ENCODE measurements at places on chromosomes 16 and 17.
A peak's percentile ranks its signal among the peaks of the same experiment; 100 is the strongest.

DNA sequence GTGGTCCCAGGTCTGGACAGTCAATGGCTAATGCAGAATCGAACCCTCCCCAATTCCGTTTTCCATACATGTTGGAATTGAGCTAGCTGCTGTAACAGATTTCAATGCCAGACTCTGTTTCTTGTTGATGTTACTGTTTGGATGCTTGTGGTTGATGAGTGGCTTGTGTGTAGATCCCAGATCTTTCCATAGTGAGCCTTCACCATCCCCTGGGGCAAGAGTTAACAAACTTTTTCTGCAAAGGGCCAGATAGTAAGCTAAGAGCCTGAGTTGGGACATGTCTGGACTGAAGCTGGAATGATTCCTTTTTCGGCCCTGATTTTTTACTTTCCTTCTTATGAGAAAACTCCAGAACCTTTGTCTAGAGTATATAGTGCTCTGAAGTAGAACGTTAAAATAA is 296.3 kb downstream of the CPPED1 start:
- no peak for DNase-seq

GRCh38 chr16:79437764-79438751 is 162.5 kb downstream of the MAF start:
- no peak for DNase-seq

GRCh38 chr16:79593074-79593531 is 7.4 kb downstream of the MAF start:
- peak; percentile 17 for DNase-seq

GRCh38 chr16:71453036-71453435 is 9.0 kb downstream of the ZNF23 start:
- no peak for DNase-seq

DNA sequence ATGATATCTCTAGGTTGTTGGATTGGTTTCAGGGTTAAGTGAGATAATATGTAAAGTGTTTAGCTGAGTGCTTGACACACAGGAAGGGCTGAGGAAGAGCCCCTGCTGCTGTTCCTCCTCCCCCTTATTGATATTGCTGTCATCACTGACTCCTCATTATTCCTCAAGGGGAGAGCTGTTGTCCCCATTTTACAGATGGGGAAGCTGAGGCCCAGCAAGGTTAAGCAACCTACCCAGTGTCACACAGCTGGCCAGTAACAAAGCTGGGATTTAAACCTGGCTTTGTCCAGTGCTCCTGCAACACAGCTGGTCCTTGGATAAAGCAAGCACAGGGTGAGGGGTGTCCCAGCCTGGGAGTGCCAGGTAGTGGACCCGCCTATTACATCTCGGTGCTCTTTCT is 9.8 kb downstream of the WSCD1 start:
- no peak for DNase-seq

DNA sequence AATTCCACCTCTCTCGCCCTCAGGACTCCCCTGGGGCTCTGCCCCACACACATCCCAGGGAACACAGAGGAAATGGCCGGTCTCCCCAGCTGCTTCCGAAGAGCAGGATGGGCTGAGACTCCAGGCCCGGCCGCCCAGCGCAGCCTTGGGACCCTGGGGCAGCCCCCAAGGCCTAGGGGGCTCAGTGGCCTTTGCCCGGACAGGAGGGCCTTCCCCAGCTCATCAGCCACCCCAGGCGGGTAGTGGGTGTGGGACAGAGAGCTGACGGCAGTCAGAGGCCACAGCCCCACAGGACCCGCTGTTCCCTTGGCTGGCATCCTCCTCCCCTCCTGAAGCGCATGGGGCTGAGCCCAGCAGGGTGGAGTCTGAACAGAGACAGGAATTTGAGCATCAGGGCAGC is 6.2 kb upstream of the CBFA2T3 start:
- DNase-seq: no peak

- DNase-seq: no peak
Measured at GRCh38 chr17:34356194-34356593, at the start of gene CCL13. TSS of gene CCL13 (plus strand) at chr17:34356480. CDS start at chr17:34356527, 47 bp downstream.

DNA sequence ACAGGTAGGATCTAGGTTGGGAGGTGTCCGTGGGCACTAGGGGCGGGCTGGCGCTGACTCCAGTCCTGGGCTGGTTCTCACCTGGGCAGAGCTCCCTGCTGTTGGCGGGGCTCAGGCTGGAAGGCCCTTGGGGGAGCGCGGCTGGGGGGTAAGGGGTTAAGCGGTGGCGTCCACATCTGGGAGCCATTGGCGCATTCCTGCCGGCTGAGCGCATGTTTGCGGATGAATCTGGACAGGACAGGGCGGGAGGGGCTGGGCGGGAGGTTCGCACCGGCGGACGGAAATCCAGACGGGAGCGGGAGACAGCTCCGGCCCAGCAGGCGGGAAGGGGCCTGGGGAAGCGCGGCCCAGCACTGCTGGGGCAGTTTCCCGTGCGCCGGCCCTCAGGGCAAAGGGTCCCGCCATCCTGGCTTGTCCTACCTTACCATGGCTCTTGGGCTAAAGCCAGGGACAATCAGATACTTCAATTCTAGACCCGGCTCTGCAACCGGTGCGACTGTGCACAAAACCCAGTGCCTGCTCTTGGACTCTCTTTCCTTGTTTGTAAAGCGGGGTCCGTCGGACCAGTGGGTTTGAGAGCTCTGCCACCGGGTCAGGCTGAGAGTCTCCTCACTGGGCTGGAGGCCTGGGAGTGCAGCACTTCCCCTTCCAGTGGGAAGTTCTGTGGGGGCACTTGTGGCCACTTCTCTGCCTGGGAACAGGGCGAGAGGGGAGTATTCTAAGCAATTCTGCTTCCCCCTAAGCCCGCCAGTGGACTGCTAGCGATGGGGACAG is 7.8 kb downstream of the RARA start:
- peak; percentile 88 for DNase-seq

GRCh38 chr17:6509031-6509771 is 47.2 kb downstream of the PITPNM3 start:
- no peak for DNase-seq

DNA sequence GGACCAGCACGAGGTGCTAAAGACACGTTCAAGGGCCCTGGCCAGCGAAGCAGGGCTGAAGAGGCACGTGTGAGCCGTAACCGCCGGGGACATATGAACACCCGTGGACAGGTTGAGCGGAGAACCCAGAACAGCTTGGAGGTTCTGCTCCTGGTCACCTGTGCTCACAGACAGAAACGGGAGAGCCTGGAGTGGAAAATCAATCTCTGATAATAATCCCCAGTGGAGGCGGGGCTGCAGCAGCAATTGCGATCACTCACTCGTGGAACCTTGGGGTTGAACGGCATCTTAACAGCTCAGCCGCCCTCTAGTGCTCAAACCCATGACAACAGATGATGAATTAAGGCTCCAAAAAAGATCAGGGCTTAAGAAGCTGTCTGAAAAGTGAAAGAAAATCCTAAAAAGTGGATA is 25.6 kb downstream of the WIPI1 start:
- no peak for DNase-seq

DNA sequence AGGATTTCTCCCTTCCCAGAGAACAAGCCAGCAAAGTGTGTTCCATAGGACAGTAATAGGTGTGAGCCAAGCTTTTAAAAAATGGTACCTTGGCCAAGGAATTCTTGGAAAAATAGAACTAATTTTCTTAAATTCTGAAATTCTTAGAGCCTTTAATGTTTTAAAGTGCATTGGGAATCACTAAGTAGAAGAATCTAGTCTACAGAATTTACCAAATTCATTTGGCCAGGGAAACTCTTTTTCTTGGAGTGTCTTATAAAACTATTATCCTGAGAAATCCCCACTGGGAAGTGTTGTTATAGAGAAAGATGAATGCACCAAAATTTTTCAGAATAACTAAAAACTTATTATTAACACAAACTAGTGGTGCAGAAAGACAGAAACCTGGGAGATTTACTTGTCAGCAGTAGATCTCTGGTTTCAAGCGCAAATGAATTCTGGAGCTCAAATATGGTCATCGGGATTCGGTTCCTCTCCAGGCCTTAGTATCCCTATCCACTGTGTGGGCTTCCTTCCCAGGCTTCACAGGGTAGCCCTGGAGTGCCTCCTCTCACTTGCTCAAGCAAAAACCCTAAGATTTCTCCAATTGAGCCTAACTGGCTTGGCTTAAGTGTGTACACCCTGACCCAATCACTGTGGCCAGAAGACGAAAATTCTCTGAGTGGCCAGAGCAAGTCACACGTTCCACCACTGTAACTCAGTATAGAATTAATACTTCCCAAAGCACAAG is 217.8 kb downstream of the CHD9NB start:
- DNase-seq: no peak

GRCh38 chr17:78923660-78924453 is 1.3 kb downstream of the TIMP2 start:
- no peak for DNase-seq

DNA sequence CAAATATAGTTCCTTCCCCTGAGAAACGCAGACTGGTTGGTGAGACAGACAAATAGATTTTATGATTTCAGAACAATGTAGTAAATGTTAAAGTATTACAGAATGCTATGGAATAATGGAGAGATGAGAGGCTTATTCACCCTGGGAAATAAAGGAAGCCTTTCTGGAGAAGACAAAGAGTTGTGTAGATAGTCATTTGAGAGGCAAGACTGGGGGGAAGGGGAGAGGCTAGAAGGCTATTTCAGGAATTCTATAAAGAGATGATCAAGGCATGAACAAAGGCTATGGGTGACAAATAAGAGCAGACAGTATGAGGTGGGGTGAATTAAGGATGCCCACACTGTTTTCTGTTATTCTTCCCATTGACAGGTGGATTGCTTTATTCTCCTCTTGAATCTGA is 211.4 kb downstream of the GRIN2A start:
- no peak for DNase-seq

GRCh38 chr16:86343027-86343795 is 167.1 kb upstream of the FOXF1 start:
- no peak for DNase-seq

DNA sequence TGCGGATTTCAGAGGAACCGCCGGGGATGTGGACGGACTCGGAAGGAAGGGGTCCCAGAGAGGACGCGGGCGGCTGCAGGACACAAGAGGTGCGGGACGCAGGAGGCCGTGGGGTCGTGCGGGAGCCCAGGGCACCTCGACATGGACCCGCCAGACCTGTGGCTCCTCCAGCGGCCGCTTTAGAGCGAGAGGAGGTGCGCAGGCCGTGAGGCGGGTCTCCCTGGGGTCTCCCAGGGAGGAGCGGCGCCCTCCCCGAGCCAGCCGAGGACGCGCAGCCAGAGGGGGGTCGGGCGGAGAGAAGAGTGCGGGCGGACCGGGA is 6.8 kb upstream of the FLYWCH1 start:
- DNase-seq: no peak

- DNase-seq: peak; percentile 46
Measured at GRCh38 chr17:7748076-7748775, 30.7 kb downstream of the DNAH2 start.

DNA sequence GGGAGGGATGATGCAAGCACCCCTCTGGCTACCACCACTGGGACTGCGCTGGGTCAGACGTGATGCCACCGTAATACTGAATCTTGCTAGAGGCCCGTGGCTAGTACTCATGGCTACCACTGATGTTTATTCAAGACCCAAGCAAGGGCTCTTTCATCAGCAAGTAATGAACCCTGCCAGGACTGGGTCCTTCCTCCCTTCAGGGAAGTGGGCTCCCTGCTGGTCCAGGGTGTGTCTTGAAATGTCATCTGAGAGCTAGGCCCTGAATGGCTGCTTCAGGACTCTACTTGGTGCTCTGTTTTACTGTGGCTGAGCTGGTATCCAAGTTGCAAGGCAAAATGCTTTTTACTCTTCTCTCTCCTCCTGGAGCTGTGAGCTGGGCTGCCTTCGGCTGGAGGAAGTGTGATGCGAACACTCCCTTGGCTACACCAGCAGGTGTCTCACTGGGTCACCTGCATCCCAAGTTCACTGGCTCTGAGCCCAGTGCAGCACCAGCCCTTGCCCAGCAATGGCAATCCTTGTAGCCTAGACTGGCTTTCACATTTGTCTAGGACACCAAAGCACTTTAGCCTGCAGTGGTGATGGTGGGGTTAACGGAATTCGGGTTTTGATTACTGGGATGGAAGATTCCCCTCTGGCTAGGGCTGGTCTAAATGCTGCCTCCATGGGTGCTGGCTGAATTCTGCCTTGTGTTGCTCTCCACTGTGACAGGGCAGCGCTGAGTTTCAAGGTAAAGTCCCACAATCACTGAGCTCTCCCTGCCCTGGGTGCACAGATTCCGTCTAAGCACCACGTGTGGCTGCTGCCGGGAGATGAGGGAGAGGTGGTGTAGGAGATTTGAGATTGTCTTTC is 98.6 kb downstream of the USP22 start:
- DNase-seq: no peak

- DNase-seq: no peak
Measured at GRCh38 chr16:79213214-79213613, 387.3 kb downstream of the MAF start.

- no peak for DNase-seq
Measured at GRCh38 chr17:68594552-68594951, 6.6 kb downstream of the FAM20A start.

GRCh38 chr17:63881935-63882601 is at the start of gene GH2:
TSS of gene GH2 (minus strand) at chr17:63881944. CDS start at chr17:63881801, 143 bp downstream.
- no peak for DNase-seq

- no peak for DNase-seq
Measured at GRCh38 chr17:19768046-19768782, 20.1 kb upstream of the ALDH3A1 start.

- no peak for DNase-seq
Measured at GRCh38 chr17:181245-182049, at the start of gene DOC2B. TSS of gene DOC2B (minus strand) at chr17:181650. CDS start at chr17:181479, 171 bp downstream.

DNA sequence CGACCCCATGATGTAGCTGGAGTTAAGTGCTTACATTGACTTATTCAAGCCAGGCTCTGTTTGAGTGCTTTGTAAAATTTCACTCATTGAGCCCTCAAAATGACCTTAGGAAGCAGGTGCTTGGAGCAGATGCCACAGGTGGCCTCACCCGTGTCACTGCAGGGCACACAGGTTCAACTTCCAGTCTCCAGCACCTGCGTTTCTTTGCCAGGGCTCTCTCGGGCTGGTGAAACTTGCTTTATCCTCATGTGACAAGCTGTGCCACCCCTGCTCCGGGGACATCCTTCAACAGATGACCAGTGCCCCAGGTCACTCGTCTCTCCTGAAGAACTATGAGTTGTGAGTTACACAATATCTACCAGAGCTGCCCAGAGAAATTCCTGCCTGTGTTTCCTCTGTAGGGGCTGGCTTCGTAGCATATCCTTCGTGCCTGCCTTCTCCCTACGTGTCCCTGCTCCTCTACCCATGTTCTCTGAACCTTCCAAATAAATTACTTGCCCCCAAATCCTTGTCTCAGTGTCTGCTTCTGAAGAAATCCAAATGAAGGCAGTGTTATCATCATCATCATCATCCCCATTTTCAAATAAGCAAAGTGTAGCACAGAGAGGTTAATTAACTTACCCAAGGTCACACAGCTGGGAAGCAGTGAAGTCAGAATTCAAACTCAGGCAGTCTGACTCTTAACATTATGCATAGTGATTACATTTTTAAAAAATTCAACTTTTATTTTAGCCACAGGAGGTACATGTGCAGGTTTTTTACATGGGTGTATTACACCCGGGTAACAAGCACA is 352.5 kb downstream of the NPIPA8 start:
- no peak for DNase-seq

Data from skin of body (tissue), 3 donors.